ENCODE measurements at places on chromosomes 13 and 19.

- no peak for DNase-seq
Measured at GRCh38 chr19:50513746-50514345, at the start of gene ASPDH. TSS of gene ASPDH (minus strand) at chr19:50513913. CDS start at chr19:50513823, 90 bp downstream.

- no peak for DNase-seq
Measured at GRCh38 chr19:43790587-43790986, 9.8 kb upstream of the KCNN4 start.

- no peak for DNase-seq
Measured at GRCh38 chr13:76326343-76326742, 559.9 kb downstream of the KCTD12 start.

DNA sequence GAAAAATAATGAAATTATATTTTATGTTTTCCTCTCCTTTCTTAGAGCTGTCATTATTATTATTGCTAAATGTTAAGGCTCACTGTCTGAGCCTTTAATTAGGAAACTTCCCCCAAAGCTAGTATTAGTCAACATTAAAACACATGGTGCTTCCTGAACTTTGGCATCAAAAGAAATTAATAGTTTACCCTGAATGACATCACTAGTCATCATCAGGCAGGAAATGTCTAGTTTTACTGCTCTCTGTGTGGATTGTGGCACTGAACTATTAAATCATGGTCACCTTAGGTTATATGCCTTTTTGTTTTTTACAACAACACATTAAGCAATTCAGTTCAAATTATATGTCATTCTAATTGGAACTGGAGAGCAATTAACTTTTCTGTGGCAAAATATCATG, 595.5 kb downstream of the SLITRK1 start:
- DNase-seq = no peak

- no peak for DNase-seq
Measured at GRCh38 chr13:98869408-98870090, 108.3 kb downstream of the DOCK9 start.

GRCh38 chr19:1300744-1301490, 15.2 kb downstream of the EFNA2 start:
- no peak for DNase-seq

DNA sequence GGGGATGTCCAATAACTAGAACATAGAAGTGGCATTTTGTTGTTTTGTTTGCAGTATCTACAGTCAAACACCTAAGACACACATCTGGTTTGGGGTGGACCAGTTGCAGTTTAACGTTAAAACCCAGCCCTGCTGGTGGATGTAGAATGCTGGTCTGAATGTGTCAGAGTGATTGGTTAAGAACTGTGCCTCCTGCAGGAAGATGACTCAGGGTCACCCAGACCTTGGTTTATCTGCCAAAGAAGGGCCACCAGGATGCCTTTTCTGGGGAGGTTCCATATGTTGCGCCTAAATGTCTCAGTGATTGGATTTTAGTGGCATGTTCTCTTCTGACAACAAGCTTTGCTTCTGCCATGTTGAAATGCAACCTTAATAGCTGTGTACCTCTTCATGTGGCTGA, 23.1 kb downstream of the ZNF536 start:
- no peak for DNase-seq

GRCh38 chr13:104823709-104824108, 1711.8 kb downstream of the EFNB2 start:
- DNase-seq = no peak

GRCh38 chr13:68160466-68160865, 930.3 kb upstream of the PCDH9 start:
- DNase-seq = no peak

DNA sequence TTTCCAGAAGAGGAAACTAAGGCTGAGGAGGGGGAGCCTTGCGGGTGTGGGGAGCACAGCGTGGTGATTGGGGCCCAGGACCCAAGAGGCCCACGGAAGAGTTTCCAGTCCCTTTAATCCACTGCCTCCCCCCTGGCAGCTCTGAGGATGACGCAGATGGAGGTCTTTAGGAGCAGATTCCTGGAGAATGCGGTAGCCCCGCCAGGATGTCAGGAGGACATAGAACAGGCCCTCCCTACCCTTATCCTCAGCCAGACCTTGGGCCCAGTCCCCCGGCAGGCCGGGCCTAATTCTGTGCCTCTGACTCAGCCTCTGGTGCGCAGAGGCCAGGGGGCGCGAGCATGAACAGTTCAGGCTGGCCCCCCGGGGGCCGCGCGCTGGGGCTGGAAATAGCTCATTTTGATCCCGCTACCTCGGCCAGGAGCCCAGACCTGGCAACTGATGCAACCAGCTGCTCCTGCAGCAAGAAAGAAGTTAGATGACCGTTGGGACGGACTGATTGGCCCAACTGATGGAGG, 461 bp upstream of the HSPB6 start:
- no peak for DNase-seq

GRCh38 chr13:73772449-73773167, 361.6 kb downstream of the KLF12 start:
- no peak for DNase-seq

GRCh38 chr19:6663236-6664201, 6.4 kb downstream of the TNFSF14 start:
- no peak for DNase-seq

DNA sequence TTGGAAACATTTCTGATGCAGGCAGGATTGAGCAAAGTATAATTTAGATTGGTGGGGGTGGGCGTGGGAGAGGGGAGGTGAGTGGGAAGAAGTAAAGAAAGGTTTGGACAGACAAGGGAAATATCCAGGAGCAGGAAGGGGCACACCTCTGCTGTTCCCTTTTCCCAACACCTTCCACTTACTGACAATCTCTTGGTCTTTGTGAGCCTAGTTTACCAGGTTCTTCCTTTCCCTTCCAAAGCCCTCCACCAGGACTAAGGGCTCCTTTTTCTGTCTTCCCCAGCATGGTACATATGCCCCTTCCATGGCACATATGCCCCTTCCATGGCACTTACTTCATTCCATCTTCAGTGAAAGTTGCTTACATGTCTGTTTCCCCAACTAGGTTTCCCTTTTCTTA, 6.2 kb upstream of the THSD1 start:
- DNase-seq = no peak

GRCh38 chr19:41895745-41896580, 13.0 kb downstream of the ARHGEF1 start:
- no peak for DNase-seq

DNA sequence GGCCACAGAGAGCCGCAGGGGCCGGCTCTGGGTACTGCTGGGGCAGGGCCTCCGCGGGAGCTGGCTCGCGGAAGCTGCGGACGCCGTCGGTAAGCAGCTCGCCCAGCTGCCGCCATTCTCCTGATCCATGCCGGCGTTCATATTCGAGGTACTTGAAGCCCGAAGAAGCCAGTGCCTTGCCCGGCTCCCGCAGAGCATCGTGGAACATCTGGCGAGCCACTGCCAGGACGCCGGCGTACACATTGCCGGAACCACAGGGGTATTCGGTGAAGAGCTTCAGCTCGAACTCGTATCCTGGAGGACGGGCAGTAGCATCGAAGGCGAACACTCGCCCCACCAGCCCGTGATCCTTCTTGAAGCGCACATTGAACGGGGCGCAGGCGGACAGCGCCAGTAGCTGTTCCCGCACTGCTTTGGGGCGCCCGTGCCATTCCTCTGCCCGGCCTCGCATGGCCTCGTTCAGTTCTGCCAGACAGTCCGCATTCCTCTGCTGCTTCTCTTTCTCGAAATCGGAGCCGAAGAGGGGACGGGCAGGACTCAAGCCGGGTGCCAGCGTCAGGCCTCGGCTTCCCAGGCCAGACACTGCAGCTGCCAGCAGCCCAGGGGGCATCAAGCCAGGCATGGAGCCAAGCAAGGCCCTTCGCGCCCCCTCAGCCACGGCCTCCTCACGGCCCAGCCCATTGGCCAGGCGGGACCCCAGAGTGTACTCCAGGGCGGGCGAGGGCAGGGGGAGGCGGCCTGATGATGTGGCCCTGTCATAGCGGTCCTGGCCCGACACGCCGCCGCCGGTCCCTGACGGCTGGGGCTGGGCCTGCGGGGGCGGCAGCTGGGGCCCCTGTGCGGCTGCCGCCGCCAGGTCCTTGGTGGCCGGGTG, 1.0 kb downstream of the IRF2BP1 start:
- DNase-seq = no peak

- DNase-seq = no peak
Measured at GRCh38 chr19:23378948-23379347, 16.3 kb downstream of the ZNF91 start.

- no peak for DNase-seq
Measured at GRCh38 chr13:99386911-99387788, 80.0 kb upstream of the GPR183 start.

DNA sequence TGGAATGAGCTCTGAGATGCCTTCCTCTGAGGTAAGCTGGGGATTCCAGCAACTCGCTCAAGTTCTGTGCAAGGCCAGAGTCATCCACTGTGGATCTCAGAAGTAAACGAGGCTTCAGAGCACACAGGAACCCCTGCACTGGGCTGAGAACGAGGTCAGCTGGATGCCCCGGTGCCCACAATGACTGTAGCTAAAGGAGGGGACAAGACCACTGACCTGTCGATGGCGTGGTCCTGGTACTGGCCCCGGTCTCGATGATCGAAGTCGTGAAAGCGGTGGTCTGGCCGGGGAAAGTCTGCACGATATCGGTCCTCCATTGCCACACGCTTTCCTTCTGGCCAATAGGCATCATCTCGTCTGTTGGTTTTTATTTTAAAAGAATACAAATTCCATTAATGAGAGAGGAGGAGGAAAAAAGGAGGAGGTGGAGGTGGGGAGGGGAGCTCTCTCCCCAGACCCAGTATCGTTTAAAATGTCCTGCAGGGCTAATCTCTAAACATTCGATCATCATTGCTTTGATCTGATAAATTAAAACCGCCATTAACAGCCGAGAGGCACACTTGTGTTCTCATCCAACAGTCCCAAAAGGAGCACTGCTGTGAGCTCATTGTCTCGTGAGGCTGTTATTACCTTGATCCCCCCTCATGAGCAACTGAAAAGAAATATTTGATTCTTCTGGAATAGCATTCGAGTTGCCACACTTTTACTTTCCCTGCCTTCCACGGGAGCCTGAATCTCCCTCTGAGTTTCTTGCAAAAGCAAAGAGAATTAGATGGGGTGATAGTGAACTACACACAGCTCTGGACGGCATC, 25.0 kb upstream of the TINCR start:
- DNase-seq = no peak

DNA sequence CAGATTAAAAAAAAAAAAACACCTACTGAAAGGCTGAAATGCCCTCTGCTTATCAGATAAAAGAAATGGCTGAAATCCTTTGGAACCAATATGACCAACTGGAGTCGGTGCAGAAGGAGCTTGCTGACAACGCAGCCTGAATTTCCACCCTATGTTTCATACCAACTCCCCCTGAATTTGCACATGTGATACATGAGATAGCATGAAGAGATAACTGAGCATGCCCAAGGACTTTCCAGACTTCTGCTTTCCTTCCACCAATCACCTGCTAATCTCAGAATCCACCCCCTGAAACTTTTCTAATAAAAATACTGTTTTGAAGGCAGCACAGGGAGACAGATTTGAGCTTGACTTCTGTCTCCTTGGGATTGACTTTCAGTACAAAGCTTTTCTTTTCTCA, 32.2 kb upstream of the WDFY2 start:
- DNase-seq = peak; percentile 76

- DNase-seq = no peak
Measured at GRCh38 chr13:50410921-50411746, 395.9 kb downstream of the KCNRG start.
